ENCODE measurements at places on chromosomes 1 and 21. TPM values are rescaled to one million over a fixed set of nuclear protein-coding genes. Genes with fewer than 3 reads are reported as not detected.
A peak's percentile ranks its signal among the peaks of the same experiment; 100 is the strongest.

TMEM82 gene
- not detected for polyA plus RNA-seq

DNA sequence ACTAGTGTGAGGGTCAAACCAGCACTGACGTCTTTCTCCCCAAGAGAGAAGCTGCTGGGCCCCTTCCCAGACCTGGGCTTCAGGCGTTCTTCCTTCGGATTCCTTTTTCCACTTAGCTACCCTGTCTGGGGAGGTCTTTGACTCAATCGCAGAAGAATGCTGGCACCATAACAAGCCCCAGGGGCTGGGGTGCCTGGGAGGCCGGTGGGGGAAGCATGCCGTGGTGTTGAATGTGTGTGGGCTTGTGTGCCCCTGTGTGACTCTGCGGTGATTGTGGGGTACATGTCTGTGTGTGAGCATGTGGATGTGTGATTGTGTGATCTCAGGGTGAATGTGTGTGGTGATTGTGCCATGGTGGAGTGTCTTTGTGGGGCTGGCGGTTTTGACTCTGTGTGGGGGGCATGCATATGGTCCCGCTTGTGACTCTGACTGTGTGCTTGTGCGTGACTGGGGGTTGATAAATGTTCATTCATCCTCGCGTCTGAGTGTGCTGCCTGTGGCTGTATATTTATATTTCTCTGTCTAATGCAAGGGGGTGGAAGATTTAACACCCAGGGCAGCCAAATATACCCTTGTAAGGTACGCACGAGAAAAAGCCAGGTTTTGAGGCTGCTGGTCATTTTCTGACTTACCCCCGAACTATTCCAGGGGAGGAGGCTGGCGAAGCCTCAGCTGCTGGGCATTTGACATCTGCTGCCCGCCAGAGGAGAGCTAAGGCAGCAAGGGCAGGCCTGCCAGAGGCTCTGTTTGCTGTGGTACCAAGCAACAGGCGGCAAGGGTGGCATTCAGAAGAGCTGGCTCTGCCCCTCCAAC, 1.1 kb upstream of the SYNC start:
- DNase-seq = peak; percentile 63

GRCh38 chr1:219526074-219526473, 86.8 kb downstream of the ZC3H11B start:
- DNase-seq = no peak

LRRC39 gene
- 267 TPM for polyA plus RNA-seq

DNA sequence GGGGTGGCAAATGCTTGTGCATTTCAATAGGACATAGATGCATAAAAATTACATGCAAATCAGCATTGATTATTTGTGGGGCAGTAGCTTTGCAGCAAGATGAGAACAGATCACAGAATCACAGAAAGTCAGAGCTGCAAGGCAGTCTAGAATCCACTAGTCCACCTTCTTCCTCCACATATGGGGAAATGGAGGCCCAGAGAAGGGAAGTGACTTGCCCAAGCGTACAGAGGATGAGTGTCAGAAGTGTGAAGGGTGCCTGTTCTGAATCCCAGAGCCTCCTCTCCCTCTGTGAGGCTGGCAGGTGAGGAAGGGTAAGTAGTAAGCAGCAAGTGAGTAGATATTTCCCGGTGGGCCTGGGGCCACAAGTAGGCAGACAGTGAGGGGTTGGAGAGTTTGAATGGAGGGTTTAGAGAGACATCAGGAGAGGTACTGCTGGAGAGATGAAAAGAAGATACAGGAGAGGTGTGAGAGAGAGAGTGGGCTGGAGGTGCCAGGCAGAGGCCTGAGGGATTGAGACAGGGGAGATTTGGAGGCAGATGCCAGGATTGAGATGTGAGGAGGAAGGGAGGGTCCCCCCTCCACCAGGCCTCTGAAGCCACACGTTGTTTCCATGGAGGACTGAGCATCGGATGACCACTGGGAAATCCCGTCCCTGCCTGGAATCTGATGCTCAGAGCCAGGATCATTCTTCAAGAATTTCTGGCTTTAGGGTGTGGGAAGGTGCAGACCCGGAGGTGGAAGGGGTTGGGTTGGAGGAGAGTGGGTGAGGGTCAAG, 4.8 kb upstream of the MYOG start:
- DNase-seq = no peak

DNA sequence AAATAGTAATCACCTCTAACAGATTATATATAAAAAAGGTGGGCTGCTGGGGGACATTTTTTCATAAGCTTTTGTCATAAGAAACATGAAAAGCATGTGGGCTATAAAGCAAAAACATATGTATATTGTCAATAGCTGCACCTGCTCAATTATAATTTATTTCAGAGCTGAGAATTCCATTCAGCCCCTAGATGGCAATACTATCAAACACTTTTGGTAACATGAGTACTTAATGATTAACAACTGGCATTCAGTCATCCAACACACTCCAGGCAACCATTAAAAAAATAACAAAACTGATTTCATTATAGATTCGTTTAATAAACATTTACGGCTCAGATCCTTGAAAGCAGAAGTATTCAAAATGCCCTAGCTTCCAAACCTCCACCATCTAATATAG, 115.1 kb downstream of the KCTD3 start:
- no peak for DNase-seq

DNA sequence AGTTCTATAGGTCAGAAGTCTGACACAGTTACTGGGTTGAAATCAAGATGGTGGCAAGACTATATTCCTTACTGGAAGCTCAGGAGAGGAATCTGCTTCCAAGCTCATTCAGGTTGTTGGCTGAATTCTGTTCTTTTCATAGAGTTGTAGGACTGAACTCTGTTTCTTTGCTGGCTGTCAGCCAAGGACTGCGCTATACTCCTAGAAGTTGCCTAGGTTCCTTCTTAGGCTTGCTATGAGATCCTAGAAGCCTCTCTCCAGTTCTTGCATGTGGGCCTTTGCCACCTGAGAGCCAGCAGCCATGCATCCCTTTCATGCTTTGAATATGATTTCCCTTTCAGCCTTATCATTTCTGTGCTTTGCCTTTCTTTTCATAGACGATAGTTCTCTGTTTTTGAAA, 176.4 kb downstream of the RPS6KC1 start:
- no peak for DNase-seq

DNA sequence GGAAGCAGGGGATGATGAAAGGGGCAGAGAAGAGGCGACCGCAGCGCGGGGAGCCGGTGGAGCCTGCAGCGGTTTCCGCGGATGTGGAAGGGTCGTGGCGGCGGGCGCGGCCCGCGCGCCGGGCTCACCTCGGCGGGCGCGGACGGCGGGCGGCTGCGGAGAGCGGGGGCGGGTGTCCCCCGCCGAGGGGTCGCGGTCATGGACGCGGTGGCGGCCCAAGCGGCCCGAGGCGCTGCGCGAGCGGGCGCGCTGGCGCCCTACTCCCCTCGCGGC, 572 bp downstream of the LPGAT1 start:
- DNase-seq = no peak

DNA sequence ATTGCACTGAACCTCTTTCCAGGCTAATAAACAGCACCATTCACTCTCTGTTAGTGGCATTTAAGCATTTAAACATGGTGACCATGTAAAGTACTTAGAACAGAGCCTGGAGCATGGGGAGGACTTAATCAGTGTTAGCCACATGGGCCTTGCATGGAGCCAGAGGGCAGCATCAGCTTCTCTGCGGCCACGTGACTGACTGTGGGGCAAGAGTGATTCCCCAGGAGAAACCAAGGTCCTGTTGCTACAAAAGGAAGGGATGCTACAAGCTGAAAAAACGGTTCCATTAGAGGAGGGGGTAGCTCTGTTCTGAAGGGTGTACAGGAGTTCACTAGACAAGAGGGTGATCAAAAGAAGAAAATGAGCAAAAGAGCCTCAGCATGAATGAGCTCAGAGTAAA, 256.8 kb downstream of the MATN1 start:
- no peak for DNase-seq

- DNase-seq = no peak
These were observed 22.0 kb upstream of the UHMK1 start for GRCh38 chr1:162475539-162476185.

GRCh38 chr21:34996304-34997101, 52.6 kb downstream of the RUNX1 start:
- no peak for DNase-seq

DNA sequence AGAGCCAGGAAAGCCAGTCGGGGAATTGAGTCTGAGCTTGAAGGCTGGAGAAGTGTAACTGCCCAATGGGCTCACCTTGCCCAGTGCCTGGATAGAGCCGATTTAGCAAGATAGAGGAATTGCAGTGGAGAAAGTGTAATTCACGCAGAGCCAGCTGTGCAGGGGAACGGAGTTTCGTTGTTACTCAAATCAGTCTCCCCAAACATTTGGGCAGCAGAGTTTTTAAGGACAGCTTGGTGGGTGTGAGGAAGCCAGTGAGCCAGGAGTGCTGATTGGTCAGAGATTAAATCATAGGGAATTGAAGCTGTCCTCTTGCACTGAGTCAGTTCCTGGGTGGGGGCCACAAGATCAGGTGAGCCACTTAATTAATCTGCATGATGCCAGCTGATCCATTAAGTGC, 28.4 kb upstream of the NLRP3 start:
- no peak for DNase-seq

- DNase-seq = no peak
These were observed 4.2 kb upstream of the PFKL start for GRCh38 chr21:44295646-44296045.

GRCh38 chr1:155051342-155051776, 243 bp downstream of the ADAM15 start:
- no peak for DNase-seq

ANGPTL1 gene
- polyA plus RNA-seq = 57.3 TPM

DNA sequence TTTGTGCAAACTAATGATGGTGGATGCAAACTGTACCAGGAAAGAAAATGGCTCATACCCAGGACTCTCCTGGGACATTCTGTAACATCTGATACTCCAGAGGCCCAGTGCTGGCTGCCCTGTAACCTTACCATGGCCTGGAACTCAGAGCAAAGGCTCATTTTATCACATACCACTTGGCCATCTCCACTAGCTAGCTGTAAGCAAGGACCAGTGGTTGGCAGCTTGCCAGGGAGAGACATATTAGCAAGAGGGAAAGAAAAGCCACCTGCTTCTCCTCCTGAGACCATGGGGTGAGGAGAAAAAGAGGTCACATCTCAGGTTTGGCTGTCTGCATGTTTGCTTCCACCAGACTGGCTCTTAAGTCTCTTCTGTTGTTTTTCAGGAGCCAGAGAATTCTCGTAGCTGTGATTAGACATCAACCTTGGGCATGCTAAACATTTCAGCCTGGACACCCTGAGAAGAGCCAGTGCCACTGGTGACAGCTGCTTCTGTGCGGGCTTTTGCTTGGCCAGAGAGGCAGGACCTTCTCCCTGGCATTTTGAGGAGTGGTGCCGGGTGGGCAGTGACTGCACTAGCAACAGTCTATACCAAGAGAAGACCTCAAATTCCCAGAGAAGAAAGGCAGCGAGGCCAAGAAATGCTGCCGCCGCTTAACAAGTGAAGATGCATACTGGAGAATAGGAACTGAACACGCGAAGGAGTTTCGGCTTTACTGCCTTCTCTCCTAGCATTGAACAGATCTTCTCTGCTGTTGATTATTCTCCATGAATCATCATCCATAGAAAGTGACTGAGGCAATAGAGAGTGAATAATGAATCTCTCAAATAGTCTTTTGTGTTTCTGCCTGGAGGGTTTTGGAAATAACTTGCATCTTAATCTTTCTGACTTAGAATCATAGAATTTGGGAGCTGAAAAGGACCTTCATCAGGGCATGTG, 6.7 kb upstream of the INKA2 start:
- DNase-seq = no peak

DNA sequence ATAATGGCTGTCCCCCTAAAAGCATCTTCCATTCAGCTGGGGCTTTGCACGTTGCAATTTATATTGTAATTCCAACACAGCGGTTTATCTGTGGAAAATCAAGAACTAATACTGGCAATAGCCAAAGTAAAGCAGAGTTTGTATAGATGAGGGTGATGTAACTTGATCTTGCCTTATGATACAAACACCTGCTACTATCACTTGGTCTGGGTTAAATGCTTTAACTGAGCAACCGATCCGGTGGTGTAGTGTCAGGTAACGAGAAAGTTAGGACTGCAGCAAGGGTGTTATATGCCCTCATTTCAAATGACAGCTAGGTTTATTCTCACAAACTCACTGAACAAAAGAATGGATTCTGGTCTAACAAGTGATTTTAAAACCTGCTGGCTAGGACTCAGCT, 47.3 kb upstream of the PLPPR4 start:
- DNase-seq = no peak

DNA sequence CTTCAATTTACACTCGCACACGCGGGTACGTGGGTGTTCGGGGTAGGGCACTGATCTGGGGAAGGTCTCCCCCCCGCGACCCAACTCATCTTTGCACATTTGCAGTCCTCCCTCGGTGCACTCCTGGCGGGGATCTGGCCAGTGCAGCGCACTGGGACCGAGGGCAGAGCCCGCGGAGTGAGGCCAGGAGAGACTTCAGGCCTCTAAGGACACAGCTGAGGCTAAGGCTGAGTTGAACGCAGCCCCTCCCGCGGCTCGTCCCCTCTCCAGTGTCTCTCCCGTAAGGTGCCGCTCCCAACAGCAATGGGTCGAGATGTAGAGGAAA, 936 bp upstream of the NCAM2 start:
- peak; percentile 6 for DNase-seq

MIA3 gene
- polyA plus RNA-seq = not detected

DNA sequence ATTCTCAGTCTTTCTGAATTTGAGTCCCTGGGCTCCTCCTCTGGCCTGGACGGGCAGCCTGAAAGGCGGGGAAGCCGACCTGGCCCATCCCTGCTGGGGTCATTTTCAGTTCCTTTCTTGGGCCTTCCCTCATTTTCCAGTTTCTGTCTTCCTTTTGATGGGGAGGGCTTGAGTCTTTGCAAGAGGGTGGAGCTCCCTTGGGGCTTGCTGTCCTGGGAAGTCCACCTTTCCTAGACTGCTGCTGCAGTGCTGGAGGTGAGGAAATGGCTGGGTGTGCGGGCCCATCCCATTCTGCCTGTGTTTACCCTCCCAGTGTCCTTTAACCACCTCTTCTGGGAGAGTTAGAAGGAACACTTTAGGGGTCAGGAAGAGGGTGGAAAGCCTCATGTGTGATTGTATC, 40.4 kb upstream of the SYNC start:
- DNase-seq = no peak

DNA sequence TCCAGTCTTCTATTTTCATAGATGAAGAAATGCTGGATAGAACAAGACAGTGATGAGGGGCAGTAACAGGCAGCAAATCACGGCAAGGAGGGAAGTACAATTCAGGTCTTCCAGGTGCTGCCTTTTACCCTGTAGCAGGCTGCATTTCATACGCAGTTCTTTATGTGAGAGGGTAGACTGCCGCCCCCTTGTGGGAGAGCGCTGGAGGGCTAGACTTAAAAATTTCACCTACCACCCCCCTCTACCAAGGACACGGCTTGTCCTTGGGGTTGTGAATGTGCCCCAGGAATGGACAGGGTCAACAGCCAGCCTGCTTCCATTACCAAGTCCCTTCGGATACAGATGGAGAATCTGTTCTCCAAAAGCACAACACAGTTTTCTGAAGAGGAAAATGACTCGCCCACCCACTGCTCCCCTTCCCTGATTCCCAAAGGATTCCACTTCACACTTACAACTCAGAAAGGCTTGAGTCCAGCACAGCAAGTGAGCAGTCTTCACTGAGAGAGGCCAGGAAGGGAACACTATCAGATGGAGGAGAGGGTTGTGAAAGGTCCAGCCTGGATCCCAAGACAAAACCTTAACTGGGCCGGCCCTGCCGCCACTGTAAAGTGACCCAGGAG, 7.4 kb downstream of the WDR77 start:
- DNase-seq = no peak

C1QA gene
- 37.3 TPM for polyA plus RNA-seq

Data from muscle of arm (tissue), 14 donors.